Activated CD4-positive, alpha-beta memory T cell treated with anti-CD3 and anti-CD28 coated beads, Interleukin-2, amount 10 ng/mL, durations not matched to agents 7 days and 5 days (primary cell): ENCODE measurements at places on chromosomes 3 and 15. TPM values are rescaled to one million over a fixed set of nuclear protein-coding genes. Genes with fewer than 3 reads are reported as not detected.

DNA sequence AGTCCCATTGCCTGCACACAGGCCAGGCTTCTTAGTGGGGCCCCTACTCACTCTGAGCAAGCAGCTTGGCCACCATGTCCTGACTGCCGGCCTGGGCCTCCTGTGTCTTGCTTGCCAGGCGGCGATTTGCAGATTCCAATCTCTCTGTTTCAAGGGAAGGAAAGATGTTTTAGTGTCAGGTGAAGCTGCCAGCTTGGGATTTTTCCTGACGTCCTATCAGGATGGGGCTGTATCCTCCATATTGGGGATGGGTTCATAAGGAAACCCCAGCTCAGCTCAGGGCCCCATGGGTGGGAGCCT is 8.5 kb downstream of the AMOTL2 start:
- H3K36me3 ChIP-seq = no peaks in the 10 kb centered on the region
- H3K27ac ChIP-seq = no peak overlapping the region
- H3K4me1 ChIP-seq = peaks cover 15% of the 10 kb centered on the region
- H3K4me3 ChIP-seq = no peak overlapping the region
- peaks cover 20% of the 10 kb centered on the region for H3K27me3 ChIP-seq

DNA sequence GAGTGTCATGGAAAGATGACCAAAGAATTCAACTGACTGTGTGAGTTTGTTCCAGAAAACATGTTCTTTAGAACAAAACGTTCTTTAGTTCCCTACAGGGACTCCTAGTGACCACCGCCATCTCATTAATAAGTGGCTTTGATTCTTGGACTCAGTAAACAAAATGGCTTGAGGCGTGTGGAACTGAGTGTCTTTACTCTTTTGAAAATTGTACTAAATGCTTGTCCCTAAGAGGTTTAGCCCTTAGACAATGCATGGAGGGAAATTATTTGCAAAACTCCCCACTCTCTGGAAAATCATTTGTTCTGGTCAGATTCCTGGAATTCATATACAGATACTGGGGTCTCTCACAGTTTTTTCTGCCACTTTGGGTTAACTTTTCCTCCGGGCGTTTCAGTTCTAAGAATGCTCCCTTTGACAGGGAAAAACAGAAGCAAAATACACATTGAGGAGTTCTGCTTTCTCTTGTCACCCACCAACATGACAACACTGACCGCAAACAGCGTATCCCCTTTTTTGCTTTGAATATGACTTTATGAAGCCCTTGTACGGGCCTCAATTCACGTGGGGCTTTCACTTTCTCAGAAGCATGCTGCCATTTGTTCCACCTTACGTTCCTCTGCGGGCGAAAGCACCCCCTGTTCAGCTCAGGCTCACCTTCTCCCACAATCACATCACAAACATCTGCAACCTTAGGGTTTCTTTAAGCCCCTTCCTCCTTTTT is 15.3 kb upstream of the NRROS start:
- peaks cover 3% of the 10 kb centered on the region for H3K36me3 ChIP-seq
- H3K27ac ChIP-seq = peak overlapping the region; percentile 38

GRCh38 chr3:11847607-11848006 is 922 bp upstream of the TAMM41 start:
- H3K36me3 ChIP-seq = peaks cover 14% of the 10 kb centered on the region
- H3K27ac ChIP-seq = no peak overlapping the region
- peaks cover 25% of the 10 kb centered on the region for H3K4me1 ChIP-seq

- peaks cover 14% of the 10 kb centered on the region for H3K36me3 ChIP-seq
- no peak overlapping the region for H3K27ac ChIP-seq
- H3K4me3 ChIP-seq = no peak overlapping the region
- H3K27me3 ChIP-seq = no peaks in the 10 kb centered on the region
- DNase-seq = no peak
- H3K4me1 ChIP-seq = peaks cover 10% of the 10 kb centered on the region
These were observed 17.1 kb downstream of the BLOC1S6 start for GRCh38 chr15:45604326-45604725.

GRCh38 chr3:183897606-183898005 is 12.9 kb upstream of the PARL start:
- H3K36me3 ChIP-seq = no peaks in the 10 kb centered on the region
- peaks cover 3% of the 10 kb centered on the region for H3K4me1 ChIP-seq
- no peak overlapping the region for H3K27ac ChIP-seq
- no peak for DNase-seq

DNA sequence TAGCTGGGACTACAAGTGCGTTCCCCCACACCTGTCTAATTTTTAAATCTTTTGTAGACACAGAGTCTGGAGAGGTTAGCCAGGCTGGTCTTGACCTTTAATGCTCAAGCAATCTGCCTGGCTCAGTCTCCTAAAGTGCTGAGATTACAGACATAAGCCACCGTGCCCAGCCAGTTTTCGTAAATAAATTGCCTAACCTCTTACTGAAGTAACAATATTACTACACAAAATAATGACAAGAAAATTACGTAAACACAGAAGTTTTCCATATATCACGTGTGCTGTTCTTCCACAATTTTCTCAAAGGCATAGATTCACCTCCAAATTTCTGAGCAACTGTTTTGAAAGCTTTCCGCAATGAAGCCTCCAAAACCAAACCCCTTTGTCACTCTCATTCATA is 58.1 kb upstream of the PROK2 start:
- no peaks in the 10 kb centered on the region for H3K4me1 ChIP-seq
- H3K27me3 ChIP-seq = peaks cover 32% of the 10 kb centered on the region
- no peak for DNase-seq
- H3K27ac ChIP-seq = no peak overlapping the region

- H3K4me3 ChIP-seq = no peak overlapping the region
- DNase-seq = no peak
- no peak overlapping the region for H3K27ac ChIP-seq
These were observed 22.5 kb upstream of the SPTSSB start for GRCh38 chr3:161393803-161394202.

Gene KIF23
- 60.8 TPM for total RNA-seq

Gene LHFPL4
- 0.05 TPM for total RNA-seq
